ENCODE measurements at places on chromosomes 16 and 17.

GRCh38 chr16:77289331-77289809, 90.2 kb downstream of the SYCE1L start:
- DNase-seq: no peak

- DNase-seq: no peak
These were observed 26.0 kb upstream of the MPHOSPH6 start for GRCh38 chr16:82195917-82196494.

DNA sequence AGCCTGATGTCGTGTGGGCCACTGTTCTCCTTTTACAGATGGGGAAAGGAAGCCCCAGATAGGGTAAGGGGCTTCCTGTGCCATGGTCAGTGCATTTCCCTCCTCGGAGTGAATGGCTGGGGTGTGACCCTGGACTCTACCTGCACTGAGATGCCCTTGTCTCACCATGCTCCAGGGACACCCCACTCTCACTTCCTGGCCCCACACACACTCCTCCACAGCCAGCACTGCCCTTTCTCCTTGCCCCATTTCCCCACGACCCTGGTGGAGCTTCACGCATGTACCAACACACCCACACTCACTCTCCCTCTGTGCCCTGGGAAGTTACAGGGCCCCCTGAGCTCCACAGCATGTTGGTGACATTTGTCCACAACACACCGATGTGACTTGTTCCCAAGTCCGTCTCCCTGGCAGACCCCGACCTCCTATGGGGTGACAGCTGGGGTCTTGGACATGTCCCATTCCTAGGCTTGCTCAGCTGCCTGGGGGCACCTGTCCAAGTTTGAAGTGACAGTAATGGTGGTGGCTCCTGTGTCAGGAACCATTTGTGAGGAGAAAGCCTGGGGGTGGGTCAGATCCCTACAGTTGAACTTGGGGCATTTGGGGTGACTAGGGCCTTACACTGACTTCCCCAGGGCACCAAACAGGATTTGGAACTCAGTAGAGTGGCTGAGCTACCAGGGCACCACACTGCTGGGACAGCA, 47.4 kb downstream of the PECAM1 start:
- DNase-seq: no peak

DNA sequence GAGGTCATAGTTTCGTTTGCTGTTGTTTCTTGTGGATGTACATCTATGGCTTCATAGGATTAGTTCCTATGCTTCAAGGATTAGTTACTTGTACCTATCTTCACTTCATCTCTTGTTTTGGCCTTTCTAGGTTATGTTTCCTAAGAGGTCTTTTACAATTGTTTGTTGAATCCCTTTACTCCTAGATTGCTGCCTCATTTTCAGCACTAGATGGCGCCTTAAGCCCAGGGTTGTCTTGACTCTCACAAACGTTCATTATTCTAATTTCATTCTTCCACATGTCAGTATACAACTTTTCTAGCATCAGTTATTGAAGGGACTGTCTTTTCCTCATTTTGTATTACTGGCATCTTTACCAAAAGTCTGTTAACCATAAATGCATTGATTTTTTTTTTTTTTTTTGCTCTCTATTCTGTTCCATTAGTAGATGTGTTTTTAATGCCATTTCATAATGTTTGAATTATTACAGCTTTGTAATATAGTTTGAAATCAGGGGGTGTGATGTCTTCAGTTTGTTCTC, 45.0 kb upstream of the NACA2 start:
- peak; percentile 78 for DNase-seq

- peak; percentile 30 for DNase-seq
These were observed 54.1 kb upstream of the CREBBP start for GRCh38 chr16:3934491-3935181.

DNA sequence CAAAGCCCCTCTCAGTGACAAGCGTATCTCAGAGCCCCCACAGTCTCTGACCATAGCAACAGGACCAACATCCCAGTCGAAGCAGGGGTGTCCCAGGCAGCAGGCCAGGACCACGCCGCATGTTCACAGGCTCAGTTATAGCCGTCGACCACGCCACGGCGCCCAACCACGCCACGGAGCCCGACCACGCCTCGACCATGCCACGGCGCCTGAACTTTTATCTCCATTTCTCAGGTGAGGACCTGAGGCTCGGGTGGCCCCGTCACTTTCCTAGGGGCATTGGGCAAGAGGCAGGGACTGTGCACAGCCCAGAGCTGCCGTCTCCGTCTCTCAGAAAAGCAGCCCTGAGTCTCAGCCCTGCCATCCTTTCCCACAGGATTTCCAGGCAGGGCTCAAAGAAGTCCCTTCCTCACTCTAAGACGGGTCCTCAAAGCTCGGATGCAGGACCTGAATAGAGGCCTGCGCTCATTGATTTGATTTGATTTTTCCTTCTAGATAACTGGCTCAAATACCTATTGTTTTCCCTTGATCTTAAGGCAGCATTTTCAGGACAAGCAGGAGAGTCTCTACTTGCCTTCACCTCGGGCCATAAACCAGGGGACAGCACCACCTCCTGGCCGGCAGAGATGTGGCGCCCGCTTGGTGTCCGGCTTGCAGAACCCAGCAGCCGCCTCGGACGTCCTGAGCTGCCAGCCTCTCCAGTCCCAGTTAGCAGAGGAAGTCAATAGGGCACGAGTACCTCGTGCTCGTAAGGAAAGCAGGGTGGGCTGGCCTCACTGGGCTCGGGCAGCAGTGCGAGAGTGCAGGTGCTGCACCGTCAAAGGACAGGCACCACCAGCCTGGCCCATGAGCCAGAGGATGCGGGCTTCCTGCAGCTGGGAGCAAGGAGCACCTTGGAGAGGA, 38.8 kb downstream of the C16orf95 start:
- peak; percentile 69 for DNase-seq

DNA sequence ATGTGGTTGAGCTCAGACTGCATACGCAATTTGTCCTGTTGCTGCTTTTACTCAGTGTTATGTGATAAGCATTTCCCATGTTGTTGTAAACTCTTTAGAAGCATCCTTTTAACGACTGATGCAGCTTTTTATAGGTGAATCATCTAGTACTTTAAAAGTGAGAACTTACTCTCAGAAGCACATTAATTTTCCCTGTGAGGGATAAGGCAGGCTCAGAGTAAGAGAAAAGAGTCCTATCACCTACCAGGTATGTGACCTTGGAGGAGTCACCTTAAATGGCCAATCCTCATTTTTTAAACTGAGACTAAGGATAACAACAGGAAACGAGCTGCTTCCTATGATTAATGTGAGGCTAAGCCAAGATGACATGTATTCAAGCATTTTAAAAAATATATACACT, 34.4 kb upstream of the GAN start:
- DNase-seq: no peak

GRCh38 chr17:67830440-67830839, 5.1 kb downstream of the BPTF start:
- DNase-seq: no peak

DNA sequence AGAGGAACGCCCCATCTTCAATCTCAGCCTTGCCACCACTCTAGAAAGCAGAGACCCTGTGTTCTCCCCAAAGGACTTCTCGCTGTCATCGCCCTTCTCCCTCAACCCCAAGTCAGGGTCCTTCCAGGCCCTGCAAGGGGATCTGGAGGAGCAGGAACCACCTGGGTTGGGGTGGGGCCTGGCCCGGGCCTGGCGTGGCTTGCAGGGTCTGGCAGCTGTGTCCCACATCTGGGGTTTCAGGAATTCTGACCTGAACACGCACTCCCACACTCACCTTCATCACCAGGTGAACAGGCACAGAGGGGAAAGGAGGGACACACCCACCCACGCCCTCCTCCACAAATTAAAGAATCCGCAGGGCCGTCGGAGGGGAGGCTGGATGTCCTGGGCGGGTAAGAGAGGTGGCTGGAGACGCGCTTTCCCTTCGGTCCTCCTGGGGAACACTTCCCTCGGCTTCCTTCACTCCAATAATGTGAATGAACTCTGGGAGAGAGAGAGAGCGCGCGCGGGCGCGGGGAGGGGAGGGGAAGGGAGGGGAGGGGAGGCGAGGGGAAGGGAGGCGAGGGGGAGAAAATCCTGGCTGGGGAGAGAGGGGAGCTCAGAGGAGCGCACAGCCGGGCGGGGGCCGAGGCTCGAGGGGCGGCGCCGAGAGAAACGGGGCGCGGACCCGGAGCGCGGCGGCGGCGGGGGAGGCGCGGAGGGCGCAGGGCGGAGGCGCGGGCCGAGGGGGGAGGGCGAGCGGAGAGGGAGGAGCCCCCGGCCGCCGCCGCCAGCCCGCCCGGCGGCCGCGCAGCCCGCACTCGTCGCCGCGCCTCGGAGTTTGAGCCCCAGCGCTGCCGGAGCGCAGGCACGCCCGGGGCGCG, at the start of gene CACNG4:
TSS of gene CACNG4 (plus strand) at position 799 of the 863 bp plus-strand sequence. CDS start 205 bp downstream, outside the sequence.
- no peak for DNase-seq

GRCh38 chr17:40437095-40437732, 6.0 kb upstream of the IGFBP4 start:
- DNase-seq: no peak

GRCh38 chr17:58324409-58325288, 3.9 kb downstream of the TSPOAP1 start:
- no peak for DNase-seq

GRCh38 chr17:63439687-63440086, 6.4 kb downstream of the CYB561 start:
- no peak for DNase-seq

GRCh38 chr16:17496891-17497290, 26.1 kb upstream of the XYLT1 start:
- DNase-seq: no peak
